ENCODE measurements at places on chromosomes 5 and 9.

GRCh38 chr5:140205952-140206351 is 31.0 kb downstream of the CYSTM1 start:
- peaks cover 7% of the 10 kb centered on the region for H3K4me1 ChIP-seq
- peaks cover 4% of the 10 kb centered on the region for H3K36me3 ChIP-seq
- peak overlapping the region; percentile 31 for H3K27ac ChIP-seq
- peaks cover 3% of the 10 kb centered on the region for H3K27me3 ChIP-seq

DNA sequence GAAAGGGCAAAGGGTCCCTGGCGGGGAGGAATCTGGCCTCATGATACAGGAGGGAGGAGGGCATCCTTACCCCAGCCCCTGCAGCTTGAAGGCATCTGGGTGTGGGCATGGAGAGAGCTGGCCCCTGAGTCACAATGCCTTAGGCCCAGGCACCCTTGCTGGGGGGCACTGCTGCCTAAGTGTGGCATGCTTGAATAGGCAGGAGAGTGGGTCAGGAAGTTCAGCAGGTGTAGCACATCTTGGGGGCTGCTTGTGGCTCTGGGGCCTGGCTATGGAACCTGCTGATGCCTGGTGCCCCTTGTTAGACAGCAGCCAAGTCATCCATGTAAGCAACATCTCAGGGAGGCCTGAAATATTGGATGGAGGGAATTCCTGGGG is 63.1 kb downstream of the HSPA4 start:
- H3K4me3 ChIP-seq = no peak overlapping the region
- H3K27ac ChIP-seq = no peak overlapping the region
- no peaks in the 10 kb centered on the region for H3K36me3 ChIP-seq
- no peak for DNase-seq
- no peaks in the 10 kb centered on the region for H3K27me3 ChIP-seq

GRCh38 chr9:131776473-131776872 is 36.6 kb upstream of the RAPGEF1 start:
- H3K27me3 ChIP-seq = peaks cover 33% of the 10 kb centered on the region
- DNase-seq = peak; percentile 37
- H3K27ac ChIP-seq = no peak overlapping the region
- no peaks in the 10 kb centered on the region for H3K36me3 ChIP-seq

GRCh38 chr5:40477856-40478546 is 201.7 kb upstream of the PTGER4 start:
- no peak overlapping the region for H3K4me3 ChIP-seq
- peaks cover 22% of the 10 kb centered on the region for H3K4me1 ChIP-seq
- no peak for DNase-seq
- no peak overlapping the region for H3K27ac ChIP-seq
- peaks cover 1% of the 10 kb centered on the region for H3K36me3 ChIP-seq

DNA sequence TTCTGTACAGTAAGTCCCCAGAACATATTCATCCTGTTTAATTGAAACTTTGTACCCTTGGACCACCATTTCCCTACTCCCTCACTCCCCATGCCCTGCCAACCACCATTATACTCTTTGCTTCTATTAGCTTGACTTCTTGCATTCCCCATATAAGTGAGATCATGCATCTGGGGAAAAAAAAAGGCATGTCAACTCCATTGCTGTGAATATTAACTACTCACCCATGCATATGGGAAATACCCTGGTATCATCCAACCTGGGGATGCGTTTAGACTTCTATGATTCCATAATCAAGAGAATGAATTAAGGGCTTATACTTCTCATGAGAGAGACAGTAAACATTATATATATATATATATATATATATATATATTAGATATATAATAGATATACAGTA is 659.4 kb upstream of the C9orf72 start:
- no peaks in the 10 kb centered on the region for H3K36me3 ChIP-seq
- H3K27me3 ChIP-seq = no peaks in the 10 kb centered on the region
- no peak for DNase-seq

- H3K4me3 ChIP-seq = no peak overlapping the region
- peaks cover 32% of the 10 kb centered on the region for H3K4me1 ChIP-seq
- peaks cover 12% of the 10 kb centered on the region for H3K27me3 ChIP-seq
- peak; percentile 25 for DNase-seq
- no peak overlapping the region for H3K27ac ChIP-seq
Measured at GRCh38 chr9:97710356-97711222, 13.4 kb upstream of the XPA start.

DNA sequence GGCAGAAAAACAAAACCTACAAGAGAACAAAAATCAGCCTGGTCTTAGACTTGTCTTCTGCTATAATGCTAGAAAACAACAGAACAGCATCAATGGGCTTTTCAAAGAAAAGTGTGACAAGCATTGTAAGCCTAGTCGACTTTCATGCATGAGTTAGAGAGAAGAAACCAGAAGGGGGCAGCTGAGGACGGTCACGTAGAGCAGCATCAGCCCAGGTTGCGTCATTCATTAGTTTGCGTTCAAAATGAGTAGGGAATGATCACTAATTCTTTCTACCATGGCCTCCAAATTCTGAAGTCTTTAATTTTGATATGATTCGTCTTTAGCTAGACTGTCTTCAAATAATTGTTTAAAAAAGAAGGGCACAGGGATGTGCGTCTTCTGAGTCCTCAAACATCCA is 4.7 kb upstream of the ISCA1 start:
- no peak for DNase-seq
- H3K27me3 ChIP-seq = no peaks in the 10 kb centered on the region
- no peak overlapping the region for H3K4me3 ChIP-seq
- peaks cover 16% of the 10 kb centered on the region for H3K4me1 ChIP-seq

DNA sequence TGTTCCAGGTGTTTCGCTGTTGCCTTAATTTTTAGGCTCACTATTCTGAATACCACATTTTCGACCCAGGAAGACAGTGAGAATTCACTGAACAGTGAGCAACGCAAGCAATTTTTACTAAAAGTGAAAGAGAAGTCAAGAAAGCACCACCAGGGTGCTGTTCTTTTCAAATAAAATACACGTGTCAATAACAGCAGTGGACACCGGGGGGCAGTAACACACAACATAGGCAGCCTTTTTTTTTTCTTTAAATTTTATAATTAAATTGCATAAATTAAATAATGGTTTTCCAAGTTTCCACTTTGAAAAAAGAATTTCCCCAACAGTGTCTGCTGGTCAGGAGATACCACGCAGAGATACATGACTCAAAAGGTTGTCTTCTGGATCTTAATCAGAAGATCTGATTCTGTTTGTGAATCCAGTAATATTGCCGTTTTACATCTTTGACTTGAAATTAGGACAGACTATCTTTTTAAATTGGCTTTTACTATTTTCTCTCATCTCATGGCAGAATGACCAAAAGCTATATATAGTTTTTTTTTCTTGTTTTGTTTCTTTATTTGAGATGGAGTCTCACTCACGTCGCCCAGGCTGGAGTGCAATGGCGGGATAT is 47.1 kb upstream of the SH3GL2 start:
- no peaks in the 10 kb centered on the region for H3K4me1 ChIP-seq
- no peaks in the 10 kb centered on the region for H3K36me3 ChIP-seq
- no peaks in the 10 kb centered on the region for H3K27me3 ChIP-seq

DNA sequence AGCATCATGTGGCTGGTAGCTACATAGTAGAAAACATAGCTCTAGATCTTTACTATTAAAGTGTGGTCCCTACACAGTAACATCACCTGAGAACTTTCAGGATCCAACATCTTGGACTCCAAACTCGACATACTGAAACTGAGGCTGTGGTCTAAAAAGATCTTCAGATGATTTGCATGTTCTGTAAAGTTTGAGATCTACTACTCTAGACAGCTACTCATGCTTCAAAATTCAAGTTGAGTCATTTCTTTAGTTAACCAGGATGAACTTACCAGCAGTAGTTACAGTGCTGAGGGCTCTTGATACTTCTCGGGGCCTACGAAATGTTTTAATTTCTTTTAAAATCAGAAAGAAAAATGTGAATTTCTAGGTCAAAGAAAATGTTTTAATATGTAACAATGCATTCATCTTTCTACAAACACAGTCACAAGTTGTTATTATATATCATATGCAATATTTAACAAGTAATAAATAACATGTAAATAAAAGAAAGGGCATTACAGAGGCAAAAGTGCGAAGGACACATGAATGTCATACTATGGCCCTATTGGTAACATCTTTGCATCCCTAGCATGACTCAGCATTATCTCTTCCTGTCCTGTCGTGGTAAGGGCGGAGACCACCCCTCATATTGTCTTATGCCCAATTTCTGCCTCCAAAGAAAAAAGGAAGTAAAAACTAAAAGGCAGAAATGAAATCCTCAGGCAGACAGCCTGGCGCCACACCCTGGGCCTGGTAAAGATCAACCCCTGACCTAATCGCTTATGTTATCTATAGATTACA is 563.9 kb upstream of the TLE4 start:
- H3K36me3 ChIP-seq = no peaks in the 10 kb centered on the region
- DNase-seq = no peak
- no peaks in the 10 kb centered on the region for H3K4me1 ChIP-seq
- H3K27ac ChIP-seq = no peak overlapping the region
- no peak overlapping the region for H3K4me3 ChIP-seq

DNA sequence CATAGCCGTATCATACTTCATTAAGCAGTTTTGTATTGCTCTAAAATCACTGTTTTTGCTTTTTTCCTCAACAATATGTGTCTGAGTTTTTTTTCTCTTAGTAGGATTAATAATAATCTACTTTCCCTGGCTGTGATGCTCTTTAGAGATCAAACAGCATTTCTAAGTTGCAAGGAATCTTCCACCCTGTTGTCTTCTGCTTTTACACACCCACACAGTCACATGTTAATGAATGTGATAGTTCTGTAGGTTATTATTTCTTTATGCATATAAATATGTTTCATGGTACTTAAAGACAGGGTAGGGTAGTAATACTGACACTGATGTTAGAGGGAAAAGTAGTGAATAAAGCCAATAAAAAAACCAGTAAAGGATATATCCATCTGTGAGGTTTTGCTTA is 29.3 kb downstream of the SLC44A1 start:
- no peak overlapping the region for H3K27ac ChIP-seq
- no peaks in the 10 kb centered on the region for H3K4me1 ChIP-seq
- H3K27me3 ChIP-seq = no peaks in the 10 kb centered on the region
- no peaks in the 10 kb centered on the region for H3K36me3 ChIP-seq
- no peak for DNase-seq

- DNase-seq = no peak
- no peaks in the 10 kb centered on the region for H3K36me3 ChIP-seq
- no peak overlapping the region for H3K4me3 ChIP-seq
Measured at GRCh38 chr5:57816108-57816507, 333.5 kb upstream of the ACTBL2 start.

DNA sequence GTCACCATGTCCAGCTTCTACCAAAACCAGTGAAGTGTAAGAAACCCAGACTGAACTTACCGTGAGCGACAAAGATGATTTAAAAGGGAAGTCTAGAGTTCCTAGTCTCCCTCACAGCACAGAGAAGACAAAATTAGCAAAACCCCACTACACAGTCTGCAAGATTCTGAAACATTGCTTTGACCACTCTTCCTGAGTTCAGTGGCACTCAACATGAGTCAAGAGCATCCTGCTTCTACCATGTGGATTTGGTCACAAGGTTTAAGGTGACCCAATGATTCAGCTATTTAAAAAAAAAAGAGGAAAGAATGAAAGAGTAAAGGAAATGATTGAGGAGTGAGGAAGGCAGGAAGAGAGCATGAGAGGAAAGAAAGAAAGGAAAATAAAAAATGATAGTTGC is 19.8 kb downstream of the IL7R start:
- H3K4me3 ChIP-seq = peak overlapping the region; percentile 22
- H3K4me1 ChIP-seq = peaks cover 76% of the 10 kb centered on the region
- H3K27ac ChIP-seq = peak overlapping the region; percentile 90

GRCh38 chr5:88892669-88893068 is 9.7 kb upstream of the MEF2C start:
- H3K27ac ChIP-seq = no peak overlapping the region
- DNase-seq = no peak
- peaks cover 60% of the 10 kb centered on the region for H3K27me3 ChIP-seq
- peaks cover 9% of the 10 kb centered on the region for H3K4me1 ChIP-seq

- no peak overlapping the region for H3K27ac ChIP-seq
- no peak overlapping the region for H3K4me3 ChIP-seq
- no peak for DNase-seq
- no peaks in the 10 kb centered on the region for H3K27me3 ChIP-seq
- H3K36me3 ChIP-seq = peaks cover 14% of the 10 kb centered on the region
Measured at GRCh38 chr5:62448528-62448927, 36.0 kb downstream of the IPO11 start.

GRCh38 chr5:113187906-113188305 is 211.3 kb downstream of the DCP2 start:
- no peaks in the 10 kb centered on the region for H3K36me3 ChIP-seq
- no peaks in the 10 kb centered on the region for H3K4me1 ChIP-seq
- no peaks in the 10 kb centered on the region for H3K27me3 ChIP-seq
- H3K27ac ChIP-seq = no peak overlapping the region

DNA sequence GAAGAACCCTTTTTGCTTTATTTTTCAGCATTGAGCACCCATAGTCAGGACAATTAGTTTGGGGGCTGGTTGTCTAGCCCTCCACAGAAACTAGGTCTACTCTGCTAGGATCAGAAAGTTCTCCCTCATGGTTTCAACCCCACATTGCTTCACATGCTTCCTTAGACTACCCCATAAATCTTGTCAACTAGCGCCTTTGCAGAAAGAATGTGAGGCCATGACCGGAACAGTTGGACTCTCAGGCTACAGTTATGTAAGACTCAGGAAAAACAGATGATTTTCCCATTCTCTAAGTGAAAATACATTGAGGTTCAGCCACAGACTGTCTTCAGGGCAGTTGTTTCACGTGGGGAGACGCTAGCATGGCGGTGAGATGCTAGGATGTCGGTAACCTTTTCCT is 255.6 kb downstream of the NR3C1 start:
- no peak overlapping the region for H3K27ac ChIP-seq
- peaks cover 2% of the 10 kb centered on the region for H3K4me1 ChIP-seq
- peaks cover 24% of the 10 kb centered on the region for H3K36me3 ChIP-seq

DNA sequence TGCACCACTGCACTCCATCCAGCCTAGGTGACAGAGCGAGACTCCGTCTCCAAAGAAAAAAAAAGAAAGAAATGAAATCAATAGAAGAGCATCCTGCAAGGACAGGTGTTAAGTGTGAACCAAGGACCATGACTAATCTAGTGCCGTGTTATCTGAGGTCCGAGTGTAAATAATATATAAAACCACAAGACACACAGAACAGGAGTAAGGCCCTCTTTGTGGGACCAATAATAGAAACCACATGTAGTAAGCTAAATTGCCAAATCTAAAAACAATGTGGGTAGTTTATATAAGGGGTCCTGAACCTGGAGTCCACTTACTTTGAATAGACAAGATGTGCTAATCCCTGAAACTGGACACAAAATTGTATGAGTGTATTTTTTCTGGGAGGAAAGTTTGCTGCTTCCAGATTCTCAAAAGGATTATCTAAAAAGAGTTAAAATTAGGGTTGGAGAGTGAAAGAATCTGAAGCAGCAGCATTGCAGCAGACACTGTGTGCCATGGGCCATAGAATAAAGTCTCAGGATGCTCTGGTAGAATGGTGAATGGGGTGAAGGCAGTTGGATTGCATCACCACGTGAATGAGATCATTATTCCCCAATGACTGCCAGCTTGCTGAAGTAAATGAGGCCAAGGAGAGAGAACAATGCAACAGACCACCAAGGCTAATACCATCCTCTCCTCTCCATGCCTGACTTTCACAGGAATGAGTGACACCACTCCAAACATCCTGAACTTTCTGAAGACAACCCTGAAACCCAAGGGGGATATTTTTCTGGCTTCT is 222.7 kb downstream of the DCP2 start:
- H3K4me1 ChIP-seq = no peaks in the 10 kb centered on the region
- no peaks in the 10 kb centered on the region for H3K36me3 ChIP-seq
- DNase-seq = no peak
- no peaks in the 10 kb centered on the region for H3K27me3 ChIP-seq

- no peak overlapping the region for H3K27ac ChIP-seq
- H3K36me3 ChIP-seq = no peaks in the 10 kb centered on the region
- peaks cover 22% of the 10 kb centered on the region for H3K27me3 ChIP-seq
- peaks cover 24% of the 10 kb centered on the region for H3K4me1 ChIP-seq
- H3K4me3 ChIP-seq = no peak overlapping the region
Measured at GRCh38 chr5:109656829-109657228, 32.9 kb upstream of the MAN2A1 start.

All from activated naive CD8-positive, alpha-beta T cell treated with anti-CD3 and anti-CD28 coated beads for 36 hours (primary cell).